A549 (cell line): ENCODE measurements at places on chromosomes 5 and 9. TPM values are rescaled to one million over a fixed set of nuclear protein-coding genes. Genes with fewer than 3 reads are reported as not detected.

MED27 gene
- polyA plus RNA-seq = 24.2 to 26.4 TPM (median 26.0 TPM) in 3 replicates

BDP1 gene
- polyA plus RNA-seq = 8.6 to 10.0 TPM (median 8.7 TPM) in 3 replicates

DNA sequence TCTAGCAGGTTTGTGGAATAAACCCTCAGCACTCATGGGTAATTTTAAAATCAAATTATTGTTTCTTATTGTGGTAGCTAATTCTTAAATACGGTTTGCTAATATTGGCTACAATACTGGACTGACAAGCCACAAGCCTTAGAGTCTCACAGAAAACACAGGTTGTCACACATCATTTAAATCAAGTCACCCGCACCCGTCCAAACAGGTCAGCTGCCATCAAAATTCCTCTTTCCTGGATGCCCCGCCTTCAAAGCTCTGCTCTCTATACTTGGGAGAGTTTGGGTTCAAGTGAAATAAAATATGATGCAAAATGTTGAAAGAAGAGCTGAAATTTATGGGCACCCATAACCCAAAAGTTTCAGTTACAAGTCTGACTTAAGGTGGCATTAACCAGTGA lies 12.3 kb upstream of the SUSD1 start:
- DNase-seq = no peak

DNA sequence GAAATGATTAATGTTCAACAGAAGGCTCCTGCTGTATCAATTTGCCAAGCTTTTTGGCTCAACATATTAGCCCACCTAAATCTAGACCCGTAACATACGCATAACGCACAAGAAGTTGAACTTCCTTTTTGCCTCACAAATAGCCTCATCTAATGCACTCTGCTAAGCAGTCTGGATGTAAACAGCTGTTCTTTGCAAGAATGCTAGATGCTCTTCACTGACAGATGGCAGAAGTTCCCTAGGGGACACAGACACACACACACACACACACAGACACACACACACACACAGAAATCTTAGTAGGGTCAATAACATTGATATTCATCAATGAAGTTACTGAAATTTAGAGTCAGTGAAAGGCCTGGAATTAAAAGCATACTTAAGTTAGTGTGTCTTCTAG lies 13.2 kb upstream of the PCA3 start:
- DNase-seq = no peak

GRCh38 chr5:177545487-177546257 lies 8.7 kb downstream of the FAM193B start:
- DNase-seq = no peak

TGFBI gene
- polyA plus RNA-seq = 1,411 to 1,859 TPM (median 1,765 TPM) in 3 replicates

GRCh38 chr5:6812800-6813731 lies 99.8 kb downstream of the TENT4A start:
- no peak for DNase-seq

DNA sequence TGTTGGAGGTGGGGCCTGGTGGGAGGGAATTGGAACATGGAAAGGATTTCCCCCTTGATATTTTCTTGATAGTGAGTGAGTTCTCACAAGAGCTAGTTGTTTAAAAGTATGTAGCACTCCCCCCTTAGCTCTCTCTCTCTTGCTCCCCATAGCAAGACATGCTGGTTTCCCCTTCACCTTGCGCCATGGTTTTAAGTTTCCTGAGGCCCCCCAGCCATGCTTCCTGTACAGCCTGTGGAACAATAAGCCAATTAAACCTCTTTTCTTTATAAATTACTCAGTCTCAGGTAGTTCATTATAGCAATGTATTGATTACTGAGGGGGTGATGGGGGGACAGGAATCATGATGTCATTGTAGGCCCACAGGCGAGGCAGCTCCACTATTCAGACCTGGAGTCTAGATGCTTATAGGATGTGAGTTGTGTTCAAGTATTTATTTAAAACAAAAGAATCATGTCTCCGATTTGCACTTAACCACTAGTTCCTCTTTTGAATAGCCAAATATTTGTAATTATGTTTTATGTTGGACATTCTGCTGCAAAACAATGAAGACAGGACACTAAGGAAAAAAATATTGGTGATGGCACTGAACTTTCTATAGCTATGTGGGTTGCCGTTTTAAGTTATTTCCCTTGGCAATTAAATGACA lies 156.6 kb downstream of the TMEM38B start:
- no peak for DNase-seq

- no peak for DNase-seq
These were observed 102.2 kb upstream of the SLC28A3 start for GRCh38 chr9:84442712-84443111.

ESM1 gene
- polyA plus RNA-seq = not detected in 3 replicates

CORO2A gene
- 0.42 to 0.50 TPM (median 0.49 TPM) in 3 replicates for polyA plus RNA-seq

GRCh38 chr9:69861011-69861410 lies 40.4 kb downstream of the CFAP95 start:
- DNase-seq = no peak

GLRA1 gene
- not detected in 3 replicates for polyA plus RNA-seq
